NCI-H2227 treated with DMSO at 0.1 percent for 48 hours (cell line): ENCODE measurements at places on chromosomes 16 and 17.

- DNase-seq: no peak
These were observed 24.1 kb upstream of the SCNN1B start for GRCh38 chr16:23278031-23278430.

- DNase-seq: no peak
These were observed 264.3 kb downstream of the CPPED1 start for GRCh38 chr16:12539185-12539929.

DNA sequence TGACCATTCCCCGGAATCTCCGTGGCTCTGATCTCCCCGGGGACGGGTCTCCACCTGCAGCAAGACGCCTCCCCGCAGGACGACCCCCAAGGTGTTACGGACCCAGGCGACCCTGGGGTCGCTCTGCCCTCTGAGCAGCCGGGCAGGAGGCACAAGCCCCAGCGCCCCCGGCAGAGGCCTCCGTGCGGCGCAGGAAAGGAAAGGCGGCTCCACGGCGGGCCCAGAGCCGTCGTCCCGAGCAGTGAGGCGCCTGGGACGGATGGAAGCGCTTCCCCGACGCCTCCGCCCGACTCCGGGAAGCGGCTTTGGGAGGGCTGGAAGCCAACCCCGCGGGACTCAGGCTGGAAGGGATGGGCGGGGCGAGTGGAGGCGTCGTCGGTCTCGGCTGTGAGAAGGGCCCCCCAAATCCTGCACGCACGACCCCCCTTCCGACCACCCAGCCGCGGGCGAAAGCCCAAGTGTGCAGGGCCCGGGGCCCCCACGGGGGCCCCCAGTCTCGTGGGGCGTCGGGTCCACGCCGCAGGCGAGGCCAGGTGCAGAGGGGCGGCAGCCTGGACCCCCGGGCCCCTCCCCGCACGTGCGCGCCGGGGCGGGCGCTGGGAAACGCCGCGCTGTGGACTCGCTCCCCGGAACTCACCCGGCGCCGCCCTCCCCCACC lies 32.7 kb upstream of the RPH3AL start:
- DNase-seq: no peak

GRCh38 chr16:3486506-3487215 lies 8.6 kb downstream of the C16orf90 start:
- DNase-seq: no peak

DNA sequence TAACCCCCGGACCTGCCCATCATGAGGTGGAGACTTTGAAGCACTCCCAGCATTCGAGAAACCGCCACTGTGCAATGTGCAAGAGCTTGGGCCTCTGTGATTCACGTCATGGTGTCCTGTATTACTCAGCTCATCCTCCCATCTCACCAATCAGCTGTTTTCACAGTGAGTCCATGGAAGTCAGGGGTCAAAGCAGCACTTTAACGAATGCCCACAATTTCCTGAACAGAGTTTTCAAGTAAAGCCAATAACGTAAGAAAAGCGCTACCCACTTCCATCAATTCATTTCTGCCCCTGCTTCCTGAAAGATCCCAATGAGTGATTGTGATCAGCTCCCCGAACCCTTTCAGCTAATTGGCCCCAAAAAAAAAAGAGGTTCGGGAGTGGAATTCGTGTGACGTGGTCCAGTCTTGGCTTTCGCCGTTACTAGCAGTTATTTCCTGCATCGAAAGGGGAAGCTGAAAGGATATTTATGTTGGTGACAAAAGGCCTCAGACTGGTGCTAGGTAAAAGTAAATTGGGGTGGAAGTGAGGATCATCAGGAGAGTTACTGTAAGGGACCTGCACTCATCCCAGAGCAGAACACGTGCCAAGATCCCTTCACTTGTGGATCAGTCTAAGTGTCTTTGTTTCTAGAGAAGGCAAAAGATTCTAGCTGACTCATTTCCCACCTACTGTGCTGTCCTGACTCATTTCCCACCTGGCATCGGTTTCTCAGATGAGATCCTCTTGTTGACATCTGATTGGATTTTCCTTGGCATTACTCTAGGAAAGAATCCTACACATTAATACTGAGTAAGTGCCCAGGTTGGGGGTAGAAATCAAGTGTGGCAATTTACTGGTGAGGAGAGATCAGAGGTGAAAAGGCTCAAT lies 136.7 kb upstream of the NUDT7 start:
- no peak for DNase-seq

GRCh38 chr17:40338941-40339649 lies 25.4 kb downstream of the GJD3 start:
- no peak for DNase-seq

DNA sequence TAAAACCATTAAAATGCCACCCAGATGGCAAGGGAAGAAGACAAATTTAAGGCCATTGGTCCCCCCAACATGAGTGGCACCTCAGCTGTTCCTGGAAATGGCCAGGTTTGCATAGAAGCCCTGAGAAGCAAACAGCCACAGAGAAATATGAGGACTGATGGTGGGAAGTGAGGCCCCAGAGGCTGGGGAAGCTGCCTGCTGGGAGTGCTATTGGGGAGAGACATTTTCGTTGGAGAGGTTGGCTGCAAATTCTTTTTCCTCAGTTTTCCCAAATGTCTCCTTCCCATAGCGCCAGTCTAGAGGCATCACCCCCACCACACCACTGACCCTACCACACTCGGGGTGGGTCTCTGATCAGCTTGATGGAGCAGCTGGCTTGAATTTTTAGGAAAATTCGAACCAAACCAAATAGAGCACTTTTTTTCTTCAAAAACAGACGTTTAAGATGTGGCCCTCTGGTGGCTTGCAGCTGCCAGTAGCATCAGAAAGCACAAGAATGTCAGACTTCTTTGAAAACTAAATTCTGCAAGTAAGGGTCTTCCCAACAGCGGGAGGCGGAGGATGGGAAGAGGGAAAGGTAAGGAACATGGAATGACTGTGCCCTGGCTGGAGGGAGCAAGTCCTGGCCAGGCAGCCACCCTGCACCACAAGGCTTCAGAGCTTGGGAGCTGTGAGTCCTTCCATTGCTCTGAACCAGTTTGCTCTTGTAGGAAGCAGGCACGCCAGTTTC lies 13.2 kb upstream of the SLC12A3 start:
- DNase-seq: no peak
